Fibroblast of skin of scalp (primary cell): ENCODE measurements at places on chromosomes 11 and 22.

DNA sequence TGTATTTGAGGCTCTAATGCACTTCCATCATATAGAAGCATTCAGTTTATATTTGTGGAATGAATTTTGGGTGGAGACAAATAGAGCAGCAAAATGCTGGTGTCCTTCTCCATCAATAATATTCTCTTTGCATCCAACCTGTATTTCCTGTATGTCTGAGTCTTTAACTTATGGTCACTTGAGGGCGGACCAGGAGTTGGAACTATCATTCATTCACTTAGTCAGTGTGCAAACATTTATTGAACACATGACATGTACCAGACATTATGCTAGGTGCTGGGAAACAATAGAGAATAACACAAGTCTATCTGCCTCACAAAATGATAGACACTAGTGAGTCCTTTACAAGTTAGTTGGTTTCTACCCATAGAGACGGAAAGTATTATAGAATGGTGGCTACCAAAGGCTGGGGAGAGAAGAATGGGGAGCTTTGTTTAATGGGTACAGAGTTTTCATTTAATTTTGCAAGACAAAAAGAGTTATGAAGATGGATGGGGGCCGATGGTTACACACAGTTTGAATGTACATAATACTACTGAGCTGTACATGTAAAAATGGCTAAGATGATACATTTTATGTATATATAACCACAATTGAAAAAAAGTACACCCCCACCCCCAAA lies 4.6 kb upstream of the TMEM123 start:
- DNase-seq: no peak

GRCh38 chr22:47259990-47260389 lies 497.5 kb downstream of the TBC1D22A start:
- no peak for DNase-seq

DNA sequence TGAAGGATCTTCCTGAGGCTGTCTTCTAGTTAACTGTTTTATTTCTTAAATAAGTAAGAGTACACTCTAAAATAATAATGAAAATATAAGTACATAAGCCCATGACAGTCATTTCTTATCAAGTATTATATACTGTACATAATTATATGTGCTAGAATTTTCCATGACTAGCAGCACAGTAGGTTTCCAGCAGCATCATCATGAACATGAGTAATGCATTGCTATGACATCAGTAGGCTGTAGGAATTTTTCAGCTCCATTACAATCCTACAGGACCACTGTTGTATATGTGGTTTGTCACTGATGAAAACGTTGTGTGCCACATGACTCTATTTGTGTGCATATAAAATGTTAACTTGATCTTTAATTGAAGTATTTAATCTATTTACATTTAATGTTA lies 22.0 kb downstream of the ZNF202 start:
- DNase-seq: peak; percentile 52

DNA sequence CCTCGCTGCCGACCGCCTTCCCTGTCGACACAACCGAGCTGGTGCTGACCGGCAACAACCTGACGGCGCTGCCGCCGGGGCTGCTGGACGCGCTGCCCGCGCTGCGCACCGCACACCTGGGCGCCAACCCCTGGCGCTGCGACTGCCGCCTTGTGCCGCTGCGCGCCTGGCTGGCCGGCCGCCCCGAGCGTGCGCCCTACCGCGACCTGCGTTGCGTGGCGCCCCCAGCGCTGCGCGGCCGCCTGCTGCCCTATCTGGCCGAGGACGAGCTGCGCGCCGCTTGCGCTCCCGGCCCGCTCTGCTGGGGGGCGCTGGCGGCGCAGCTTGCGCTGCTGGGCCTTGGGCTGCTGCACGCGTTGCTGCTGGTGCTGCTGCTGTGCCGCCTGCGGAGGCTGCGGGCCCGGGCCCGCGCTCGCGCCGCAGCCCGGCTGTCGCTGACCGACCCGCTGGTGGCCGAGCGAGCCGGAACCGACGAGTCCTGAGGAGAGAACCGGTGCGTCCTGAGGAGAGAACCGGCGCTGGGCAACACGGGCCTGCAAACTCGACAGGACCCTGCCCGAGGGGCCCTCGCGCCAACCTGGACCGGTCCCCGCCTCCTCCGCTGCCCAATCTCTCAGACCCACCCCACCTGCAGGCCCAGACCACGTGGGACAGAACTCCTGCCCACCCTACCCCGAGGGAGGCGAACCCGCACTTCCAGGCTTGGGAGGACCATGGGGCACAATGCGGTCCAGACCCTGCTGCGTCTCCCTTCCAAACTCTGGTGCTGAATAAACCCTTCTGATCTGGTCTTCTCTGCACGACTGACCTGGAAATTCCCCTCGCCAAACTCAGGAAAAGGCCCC lies 866 bp downstream of the GP1BB start:
- no peak for DNase-seq

DNA sequence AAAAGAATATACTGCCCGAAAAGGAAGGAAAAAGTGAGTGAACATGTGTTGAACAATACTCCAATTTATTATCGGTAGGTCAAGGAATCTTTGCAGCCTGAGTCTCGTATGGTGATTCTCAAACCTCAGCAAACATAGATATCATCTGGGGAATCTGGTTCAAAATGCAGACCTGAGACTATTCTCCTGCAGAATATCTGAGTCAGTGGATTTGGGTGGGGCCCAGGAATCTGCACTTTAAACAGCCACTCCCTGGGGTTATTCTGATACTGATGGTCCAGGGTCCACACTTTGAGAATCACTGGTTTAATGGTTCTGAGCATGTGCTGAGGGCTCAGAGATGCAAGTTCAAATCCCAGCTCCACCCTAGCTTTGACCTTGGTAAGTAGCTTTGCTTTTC lies 53.6 kb upstream of the GRK3 start:
- DNase-seq: no peak

GRCh38 chr22:22386602-22387385 lies 121.7 kb downstream of the ZNF280B start:
- DNase-seq: no peak

- DNase-seq: peak; percentile 60
Observed at GRCh38 chr11:58061813-58062212, 31.1 kb downstream of the OR6Q1 start.

DNA sequence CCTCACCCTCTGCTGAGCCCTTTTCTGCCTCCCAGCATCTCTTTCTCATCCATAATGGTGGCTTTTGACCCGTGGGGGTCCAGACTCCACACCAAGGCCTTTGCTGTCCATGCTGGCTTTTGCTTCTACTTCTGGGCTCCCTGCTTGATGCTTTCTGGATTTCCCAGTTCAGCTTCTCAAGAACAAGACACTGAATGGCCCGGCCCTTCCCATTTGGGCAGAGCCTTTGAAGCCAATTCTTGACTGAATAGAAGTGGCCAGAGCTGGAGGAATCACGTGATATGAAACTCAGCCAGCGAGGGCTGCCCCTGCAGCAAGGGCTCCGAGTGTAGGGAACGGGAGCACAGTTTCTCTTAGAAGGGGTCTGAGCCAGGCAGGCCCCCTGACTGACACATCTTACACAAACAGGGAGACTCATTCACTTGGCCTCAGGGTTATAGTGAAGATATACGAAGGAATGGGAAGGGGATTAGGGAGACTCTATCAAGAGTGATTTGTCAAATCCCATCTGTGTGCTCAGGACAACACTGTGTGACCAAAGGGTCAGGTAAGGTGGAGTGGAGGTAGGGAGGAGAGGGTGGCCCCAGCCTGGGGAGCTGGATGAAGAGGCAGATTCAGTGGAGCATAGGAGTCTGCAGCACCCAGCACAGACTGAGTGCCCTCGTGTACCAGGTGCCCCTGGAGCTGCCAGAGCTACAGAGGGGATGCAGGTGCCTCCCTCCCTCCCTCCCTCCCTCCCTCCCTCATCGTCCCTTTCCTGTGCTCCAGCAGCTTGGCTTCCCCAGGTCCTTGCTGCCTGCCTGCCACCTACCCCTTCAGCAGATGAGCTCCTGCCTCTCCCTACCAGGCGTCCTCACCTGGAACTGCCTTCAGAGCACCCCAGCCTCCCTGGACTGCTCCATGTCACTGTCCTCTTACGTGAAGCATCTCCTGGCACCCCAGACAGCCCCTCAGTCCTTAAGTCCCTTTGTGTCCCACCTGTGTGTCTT lies 106.0 kb downstream of the TRIM29 start:
- no peak for DNase-seq

DNA sequence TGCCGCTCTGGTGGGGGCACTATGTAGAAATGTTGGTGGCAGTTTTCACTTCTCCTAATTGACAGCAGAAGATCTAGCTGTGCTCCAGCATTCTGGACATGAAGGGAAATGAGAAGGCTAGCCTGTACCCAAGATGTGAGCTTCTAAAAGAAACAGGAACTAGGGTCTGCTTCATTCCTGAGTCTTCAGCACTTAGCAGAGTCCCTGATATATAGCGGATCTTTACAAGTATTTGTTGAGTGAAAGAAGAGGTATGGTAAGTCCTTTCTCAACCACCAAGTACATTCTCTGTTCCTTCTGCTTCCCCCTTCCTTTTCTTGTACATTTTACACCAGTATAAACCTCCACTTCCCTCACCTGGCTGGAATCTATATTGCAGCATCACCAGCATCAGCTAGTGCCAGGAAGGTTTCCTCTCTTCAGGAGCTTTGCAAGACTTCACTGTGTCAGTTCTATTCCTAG lies 408.3 kb upstream of the CADM1 start:
- peak; percentile 13 for DNase-seq

DNA sequence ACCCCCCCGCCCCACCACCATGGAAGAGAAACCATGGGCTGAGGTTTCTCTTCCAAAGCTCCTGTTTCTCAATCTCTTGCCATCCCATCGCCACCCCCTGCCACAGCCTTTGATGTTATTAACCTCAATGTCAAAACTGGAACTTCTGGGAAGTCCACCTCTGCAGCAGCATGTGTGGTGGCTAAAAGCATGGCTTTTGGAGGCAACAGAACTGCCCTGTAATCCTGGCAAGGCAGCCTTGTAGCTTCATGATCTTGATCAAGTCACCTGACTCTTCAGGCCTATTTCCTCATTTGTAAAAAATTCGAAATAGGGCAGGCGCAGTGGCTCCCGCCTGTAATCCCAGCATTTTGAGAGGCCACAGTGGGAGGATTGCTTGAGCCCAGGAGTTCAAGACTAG lies 3.5 kb upstream of the COX8A start:
- no peak for DNase-seq

DNA sequence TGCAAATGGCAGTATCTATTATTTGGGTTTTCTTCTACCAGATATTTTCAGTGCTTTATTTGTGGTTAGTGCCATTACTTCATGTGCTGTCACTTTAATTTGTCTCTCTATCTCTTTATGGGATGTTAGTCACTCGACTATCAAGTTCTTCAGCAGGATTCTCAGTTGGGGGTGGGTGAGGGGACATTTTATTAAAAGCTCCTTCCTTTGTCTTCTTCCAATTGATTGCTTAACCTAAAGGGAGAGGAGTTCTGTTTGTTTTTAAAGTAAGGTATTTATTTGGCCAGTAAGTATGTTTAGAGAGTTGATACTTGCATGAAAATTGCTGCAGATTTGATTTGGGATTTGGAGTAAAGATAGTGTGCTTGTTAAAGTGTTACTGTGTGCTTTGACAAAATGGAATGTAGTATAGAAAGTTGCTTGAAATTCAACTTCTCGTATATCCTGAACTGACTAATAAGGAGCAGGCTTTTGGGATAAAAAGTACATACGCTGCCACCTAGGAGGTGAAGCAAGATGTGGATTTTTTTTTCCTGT lies 10.3 kb downstream of the YAP1 start:
- peak; percentile 57 for DNase-seq

DNA sequence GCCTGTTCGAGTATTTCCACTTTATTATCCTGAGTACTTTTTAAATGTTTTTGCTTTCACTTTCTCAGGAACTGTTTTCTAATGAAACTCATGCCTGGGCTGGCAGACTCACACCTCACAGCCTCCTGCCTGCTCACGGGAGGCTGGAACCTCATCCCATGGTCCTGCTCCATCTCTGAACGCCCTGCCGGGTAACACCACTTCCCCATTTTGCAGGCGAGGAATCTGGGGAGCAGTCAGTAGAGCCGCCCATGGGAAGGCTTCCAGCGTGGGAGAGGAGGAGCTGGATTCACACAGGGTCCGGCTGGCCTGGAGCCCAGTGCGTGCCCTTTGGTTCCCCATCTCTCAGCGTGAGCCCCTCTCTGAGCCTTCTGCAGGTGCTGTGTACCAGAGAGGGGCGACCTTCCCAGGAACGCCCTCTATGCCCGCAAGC lies 53.6 kb downstream of the SCUBE1 start:
- no peak for DNase-seq

- DNase-seq: peak; percentile 65
Observed at GRCh38 chr22:43883012-43883661, 8.7 kb downstream of the PNPLA5 start.

DNA sequence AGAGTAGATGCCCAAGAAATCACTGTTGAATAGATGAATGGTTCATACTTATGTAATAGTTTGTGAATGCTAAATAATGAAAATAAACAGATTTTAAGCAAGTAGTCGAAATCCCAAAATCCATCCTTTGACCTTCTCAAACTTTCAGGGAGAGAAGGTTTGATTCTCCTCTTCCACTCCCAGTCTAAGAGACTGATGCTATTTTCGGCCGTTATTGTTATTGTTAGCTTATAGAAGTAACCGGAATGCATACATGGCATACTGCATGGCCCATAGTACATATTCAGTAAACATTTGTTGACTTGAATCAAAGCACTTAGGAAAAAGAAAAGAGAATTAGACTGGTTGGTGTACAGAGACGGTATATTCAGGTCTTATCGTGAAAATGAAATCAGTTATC lies 76.6 kb downstream of the NAV2 start:
- no peak for DNase-seq

- peak; percentile 56 for DNase-seq
Observed at GRCh38 chr11:122113836-122114825, 1.9 kb downstream of the BLID start.

DNA sequence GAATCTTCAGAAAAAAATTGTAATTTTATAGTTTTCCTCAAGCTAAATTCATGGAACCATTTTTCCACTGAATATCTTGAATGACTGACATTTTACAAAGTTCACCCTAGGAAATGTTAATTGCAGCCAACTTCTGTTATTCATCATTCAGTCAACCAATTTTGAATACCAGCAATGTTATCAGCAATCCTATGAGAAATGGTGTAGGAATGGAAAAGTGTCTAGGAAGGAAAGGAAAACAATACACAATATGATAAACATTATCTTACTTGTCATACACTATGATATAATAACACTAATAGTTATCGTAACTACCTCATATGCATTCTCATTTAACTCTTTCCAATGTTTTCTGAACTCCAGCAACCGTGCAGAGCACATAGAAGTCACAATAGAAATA lies 790.5 kb upstream of the LRRC4C start:
- DNase-seq: peak; percentile 48

GRCh38 chr11:96187822-96188221 lies 155.2 kb downstream of the MAML2 start:
- peak; percentile 88 for DNase-seq

GRCh38 chr11:75349521-75350116 lies 1.8 kb downstream of the ARRB1 start:
- DNase-seq: no peak

DNA sequence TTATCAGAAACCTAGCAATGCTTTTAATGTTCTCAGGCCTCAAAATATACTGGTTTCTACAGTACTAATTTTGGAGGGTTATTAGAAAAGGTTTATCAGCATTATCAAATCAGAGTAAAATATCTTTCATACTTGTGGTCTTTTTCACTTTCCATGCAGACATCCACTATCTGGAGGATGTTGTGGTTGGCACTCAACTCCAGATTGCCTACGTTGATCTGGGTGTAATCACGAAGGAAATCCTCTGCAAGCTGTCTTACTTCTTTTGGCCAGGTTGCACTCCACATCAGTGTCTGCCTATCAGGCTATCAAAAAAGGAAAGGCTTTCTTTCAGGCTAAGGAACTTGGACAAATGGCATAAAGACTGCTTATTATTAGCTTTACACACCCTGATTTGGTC lies 11.6 kb downstream of the DDX17 start:
- peak; percentile 50 for DNase-seq

GRCh38 chr11:60428517-60428916 lies 855 bp upstream of the MS4A5 start:
- DNase-seq: no peak

- DNase-seq: no peak
Observed at GRCh38 chr22:20245577-20246367, 22.3 kb downstream of the RTN4R start.
